ENCODE measurements at places on chromosomes 5 and 9.

GRCh38 chr9:14323083-14323971 is 9.4 kb upstream of the NFIB start:
- DNase-seq, result peak; percentile 68

GRCh38 chr9:123657941-123658340 is 272.0 kb downstream of the DENND1A start:
- DNase-seq, result no peak

DNA sequence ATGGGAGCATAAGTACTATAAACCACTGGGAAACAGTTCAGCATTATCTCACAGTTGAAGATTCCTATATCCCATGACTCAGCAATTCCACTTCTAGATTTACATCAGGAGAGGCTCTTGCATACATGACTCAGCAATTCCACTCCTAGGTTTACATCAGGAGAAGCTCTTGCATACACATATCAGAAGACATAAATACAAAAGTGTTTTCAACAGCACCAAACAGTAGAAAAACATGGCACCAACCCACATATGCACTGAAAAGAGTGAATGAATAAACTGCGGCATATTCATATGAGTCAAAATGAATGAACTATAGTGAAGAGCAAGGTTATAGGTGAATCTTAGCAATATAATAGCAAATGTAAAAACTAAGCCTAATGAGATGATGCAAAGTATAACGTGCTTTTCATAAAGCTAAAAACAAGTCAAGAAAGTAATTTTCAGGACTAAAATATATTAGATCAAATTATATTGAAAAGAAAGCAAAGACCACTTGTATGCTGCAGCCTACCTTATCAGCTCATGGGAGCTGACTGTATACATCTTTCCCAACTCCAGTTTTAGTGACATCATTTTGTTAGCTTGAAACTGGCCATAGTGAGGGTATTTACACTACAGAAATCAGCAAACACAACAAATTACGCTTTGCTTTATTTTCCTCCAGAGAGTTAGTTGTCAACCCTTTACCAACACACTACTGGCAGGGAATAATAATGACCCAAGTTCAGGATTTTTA is 95.8 kb downstream of the ANKRD18B start:
- no peak for DNase-seq

DNA sequence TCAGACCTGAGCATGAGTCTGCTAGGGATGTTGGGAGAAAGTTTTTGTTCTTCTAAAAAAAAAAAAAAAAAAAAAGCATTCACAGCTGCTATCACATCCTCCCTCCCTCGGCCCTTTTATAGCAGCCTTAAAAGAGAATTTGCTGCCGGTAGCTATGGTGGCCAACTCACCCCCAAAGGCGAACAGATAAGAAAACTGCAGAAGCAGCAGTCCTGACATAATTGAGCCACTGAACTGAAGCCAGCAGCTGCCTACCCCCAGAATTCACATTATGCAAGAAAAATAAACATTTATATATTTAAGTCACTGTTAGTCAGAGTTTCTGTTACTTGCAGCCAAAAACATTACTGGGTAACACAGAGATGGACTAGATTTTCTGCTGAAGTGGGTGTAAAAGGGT is 124.3 kb upstream of the SMARCA2 start:
- no peak for DNase-seq

GRCh38 chr5:60377826-60378225 is 322.1 kb downstream of the DEPDC1B start:
- DNase-seq, result no peak

DNA sequence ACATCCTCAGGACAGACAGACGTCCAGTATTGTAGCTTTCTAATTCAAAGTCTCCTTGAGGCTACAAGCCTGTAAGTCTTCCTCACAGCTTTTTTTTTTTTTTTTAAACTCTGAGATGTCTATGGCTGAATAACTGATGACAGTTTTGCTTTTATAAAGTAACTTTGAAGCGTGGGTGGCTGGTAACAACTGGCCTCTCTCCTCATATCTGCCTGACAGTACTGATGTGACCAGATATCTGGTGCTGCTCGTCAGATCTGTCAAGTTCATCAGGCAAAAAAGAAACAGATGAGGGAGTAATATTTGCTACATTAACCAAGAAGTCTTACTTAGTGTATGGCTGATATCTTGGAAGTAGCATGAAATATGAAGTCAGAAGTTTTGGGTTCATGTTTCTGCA is 72.6 kb downstream of the GDNF start:
- no peak for DNase-seq

DNA sequence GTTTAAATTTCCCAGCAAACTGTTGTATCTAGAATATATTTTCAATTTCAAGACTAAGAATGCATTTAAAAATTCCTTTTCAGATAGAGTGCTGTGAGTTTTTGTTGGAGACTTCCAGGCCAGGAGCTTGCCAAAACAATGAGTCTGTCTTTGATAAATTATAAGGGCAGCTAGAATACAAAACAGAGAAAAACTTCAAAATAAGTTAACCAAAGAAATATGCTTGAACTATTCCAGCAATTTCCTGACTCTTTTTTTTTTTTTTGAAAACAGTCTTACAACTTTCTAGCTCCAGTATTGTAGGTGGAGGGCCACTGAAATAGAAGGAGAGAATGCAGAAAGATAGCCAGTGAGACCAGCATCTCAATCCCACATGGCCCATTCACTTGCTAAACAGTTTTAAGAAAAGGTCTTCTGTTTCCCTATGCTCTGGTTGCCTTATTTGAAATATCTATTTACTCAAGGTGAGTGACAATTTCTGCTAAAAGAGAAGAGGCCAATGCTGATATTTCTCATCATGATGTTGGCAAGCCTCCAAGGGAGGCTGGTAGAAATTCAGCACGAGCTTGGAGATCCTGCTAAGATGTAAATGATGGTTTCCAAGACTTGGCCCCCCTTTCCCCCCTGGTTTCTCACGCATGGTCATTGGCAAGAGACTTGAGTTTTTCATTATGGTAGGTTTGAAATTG is 103.2 kb downstream of the USP20 start:
- peak; percentile 70 for DNase-seq

DNA sequence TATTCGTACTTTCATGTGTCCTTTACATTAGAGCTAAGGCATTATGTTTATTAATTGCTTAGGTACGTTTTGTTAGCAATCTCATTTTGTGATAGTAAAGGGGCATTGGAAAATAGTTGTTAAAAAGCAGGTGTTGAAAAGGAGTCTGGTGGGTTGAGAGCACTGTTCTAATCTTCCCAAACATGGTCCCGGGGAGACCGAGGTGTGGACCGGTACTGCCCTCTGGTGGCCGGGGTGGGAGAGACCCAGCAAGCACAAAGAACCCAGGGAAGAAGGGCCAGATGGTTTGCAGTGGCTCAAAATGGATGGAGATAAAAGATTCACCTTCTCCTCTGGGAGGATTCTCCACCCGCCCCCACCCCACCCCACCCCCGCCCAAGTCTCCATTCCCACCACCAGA is 26.1 kb downstream of the IDNK start:
- peak; percentile 31 for DNase-seq

DNA sequence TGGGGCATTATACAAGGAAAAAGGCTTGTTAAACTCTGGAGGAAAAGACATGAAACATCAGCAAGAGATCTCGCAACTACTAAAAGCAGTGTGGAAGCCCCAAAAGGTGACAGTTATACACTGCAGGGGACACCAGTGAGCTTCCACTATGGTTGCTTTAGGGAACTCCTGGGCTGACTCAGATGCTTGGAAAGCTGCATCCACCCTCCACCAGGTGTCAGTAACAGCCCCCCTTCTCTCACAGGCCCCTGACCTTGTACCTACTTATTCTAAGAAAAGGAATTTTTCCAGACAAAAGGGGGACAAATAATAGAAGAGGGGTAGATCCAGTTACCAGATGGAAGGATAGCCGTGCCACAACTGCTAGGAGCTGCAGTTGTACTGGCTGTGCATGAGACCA is 154.4 kb upstream of the COX7C start:
- no peak for DNase-seq

GRCh38 chr9:127572961-127573721 is 38.9 kb upstream of the STXBP1 start:
- DNase-seq, result no peak

DNA sequence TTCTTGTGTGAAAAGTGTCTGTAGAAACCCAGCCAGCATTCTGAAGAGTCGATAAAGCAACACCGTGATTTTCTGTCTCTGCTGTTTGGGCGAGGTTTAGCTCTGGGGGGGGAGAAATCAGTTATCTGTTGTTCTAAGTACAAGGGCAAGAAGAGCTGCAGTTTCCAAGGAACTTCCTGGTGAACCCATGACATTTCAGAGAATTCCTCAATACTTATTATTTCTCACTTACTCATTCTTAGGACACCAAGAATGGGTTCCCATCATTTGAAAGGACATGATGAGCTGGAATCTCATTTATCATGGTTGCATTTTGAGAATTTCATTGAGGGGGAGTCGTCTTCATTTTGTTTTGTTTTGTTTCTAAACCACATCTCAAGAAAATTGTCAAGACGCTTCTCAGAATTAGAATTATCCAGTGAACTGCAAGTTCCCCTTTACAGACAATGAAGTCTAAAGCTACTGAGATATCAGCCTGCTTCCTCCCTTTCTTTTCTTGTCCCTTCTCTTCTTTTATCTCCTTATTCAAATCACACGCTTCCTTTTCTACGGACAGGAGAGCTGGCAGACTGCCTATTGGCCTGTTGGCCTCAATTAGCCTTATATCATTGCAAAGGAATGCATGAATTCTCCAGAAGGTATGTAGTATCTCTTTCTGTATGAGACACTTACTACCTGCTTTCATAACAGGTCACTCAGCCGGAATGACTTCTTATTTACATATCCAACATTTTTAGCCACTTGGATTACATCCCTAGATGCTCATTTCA is 53.7 kb downstream of the ZNF462 start:
- no peak for DNase-seq

- DNase-seq, result no peak
Observed at GRCh38 chr5:1029945-1030625, 21.5 kb downstream of the NKD2 start.

DNA sequence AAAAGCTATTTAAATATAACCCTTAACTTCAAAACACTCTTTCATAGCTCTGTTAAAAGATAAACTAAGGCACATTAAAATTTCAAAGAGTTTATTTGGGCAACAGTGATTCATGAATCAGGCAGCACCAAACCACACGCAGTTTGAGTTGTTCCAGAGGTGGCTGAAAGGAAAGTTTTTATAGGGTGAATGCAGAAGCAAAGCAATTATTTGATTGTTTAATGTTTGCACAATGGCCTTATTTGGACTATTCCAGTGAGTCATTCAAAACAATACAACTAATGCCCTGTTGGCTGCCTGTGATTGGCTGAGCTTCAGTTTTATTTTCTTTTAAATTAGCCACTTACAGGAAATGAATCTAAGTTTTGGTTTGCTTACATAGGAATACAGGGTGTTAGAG is 125.3 kb downstream of the CEP120 start:
- no peak for DNase-seq

- DNase-seq, result peak; percentile 77
Observed at GRCh38 chr9:130240410-130241197, 25.0 kb upstream of the HMCN2 start.

- no peak for DNase-seq
Observed at GRCh38 chr5:151047814-151048425, 27.5 kb downstream of the GPX3 start.

- DNase-seq, result peak; percentile 58
Observed at GRCh38 chr9:104927216-104927911, 591 bp downstream of the ABCA1 start.

- DNase-seq, result no peak
Observed at GRCh38 chr5:38263983-38264382, 5.6 kb downstream of the EGFLAM start.

DNA sequence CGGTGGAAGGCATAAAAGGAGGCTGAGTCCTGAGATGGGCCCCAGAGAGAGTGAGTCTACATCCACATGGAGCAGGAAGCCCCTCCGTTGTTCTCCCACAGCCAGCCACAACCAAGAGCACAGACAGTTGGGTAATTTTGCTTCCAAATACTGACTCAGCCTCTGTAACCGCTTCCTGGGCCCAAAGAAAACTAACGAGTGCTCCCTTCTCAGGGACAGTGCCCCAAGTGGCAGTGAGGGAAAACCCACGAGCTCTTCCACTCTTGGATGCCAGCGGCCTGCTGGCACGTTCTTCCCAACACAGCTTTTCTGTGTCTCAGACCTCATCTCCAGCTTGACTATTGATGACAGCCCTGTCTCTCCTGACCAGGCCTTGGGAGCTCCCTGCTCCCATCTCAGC is 207.6 kb downstream of the FSTL4 start:
- DNase-seq, result no peak

- DNase-seq, result no peak
Observed at GRCh38 chr5:55821731-55822512, 29.2 kb upstream of the IL31RA start.

DNA sequence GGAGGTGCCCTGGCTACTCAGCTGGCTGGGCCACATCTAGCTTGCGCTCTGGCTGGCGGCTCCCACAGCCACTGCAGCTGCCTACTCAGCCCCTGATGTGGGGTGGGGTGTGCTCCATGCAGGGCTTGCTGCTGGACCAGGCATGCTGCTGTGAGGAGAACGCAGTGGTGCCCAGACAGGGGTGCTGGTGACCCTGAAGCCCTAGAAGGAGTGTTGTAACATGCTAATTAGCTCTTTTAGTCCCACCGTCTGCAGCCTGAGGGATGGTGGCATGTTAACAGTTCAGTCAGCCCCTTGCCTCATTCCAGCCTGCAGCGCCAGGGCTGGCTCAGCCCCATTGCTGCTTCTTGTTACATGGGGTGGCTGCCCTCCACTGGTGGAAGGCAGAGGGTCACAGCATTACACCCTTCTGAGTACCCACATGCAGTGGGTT is 642.3 kb downstream of the DMRTA1 start:
- DNase-seq, result no peak

DNA sequence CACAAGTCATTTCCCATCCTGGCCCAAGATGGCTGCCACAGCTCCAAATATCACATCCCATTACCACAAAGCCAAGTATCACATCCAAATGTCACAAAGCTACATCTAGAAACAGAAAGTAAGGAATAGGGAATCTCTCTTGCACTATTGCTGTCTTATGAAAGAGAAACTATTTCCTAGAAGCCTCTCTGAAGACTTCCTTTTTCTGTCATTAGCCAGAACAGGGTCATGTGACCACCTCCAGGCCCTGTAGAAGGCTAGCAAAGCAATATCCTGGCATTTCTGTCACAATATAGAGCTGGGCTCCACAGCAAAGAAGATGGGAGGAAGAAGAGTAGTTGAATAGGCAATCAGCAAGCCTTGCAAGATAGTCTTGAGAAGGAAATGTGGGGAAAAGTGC is 99.2 kb downstream of the SH3TC2 start:
- DNase-seq, result peak; percentile 21

- DNase-seq, result no peak
Observed at GRCh38 chr5:43839218-43839617, 236.2 kb downstream of the NNT start.

- no peak for DNase-seq
Observed at GRCh38 chr5:146051678-146052077, 53.7 kb downstream of the PLAC8L1 start.

GRCh38 chr9:93709600-93710369 is 133.4 kb downstream of the PHF2 start:
- no peak for DNase-seq

DNA sequence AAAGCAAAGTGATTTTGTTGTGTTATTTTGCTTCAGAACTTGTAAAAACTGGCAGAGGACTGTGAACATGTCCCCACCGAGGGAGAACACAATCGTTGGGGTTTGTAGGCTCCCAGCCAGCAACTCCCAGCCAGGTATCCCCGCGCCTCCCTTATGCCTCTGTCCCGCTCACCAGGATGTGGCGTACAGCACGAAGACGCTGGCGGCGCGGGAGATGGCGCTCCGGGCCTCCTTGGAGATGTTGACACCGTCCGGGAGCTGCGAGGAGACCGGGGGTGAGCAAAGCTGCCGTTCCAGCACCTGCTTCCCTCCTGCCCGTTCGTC is 630 bp downstream of the POLE3 start:
- DNase-seq, result no peak

Measured in globus pallidus (tissue), 1 donor.